ENCODE measurements at places on chromosomes 6 and 20. TPM values are rescaled to one million over a fixed set of nuclear protein-coding genes. Genes with fewer than 3 reads are reported as not detected.

DNA sequence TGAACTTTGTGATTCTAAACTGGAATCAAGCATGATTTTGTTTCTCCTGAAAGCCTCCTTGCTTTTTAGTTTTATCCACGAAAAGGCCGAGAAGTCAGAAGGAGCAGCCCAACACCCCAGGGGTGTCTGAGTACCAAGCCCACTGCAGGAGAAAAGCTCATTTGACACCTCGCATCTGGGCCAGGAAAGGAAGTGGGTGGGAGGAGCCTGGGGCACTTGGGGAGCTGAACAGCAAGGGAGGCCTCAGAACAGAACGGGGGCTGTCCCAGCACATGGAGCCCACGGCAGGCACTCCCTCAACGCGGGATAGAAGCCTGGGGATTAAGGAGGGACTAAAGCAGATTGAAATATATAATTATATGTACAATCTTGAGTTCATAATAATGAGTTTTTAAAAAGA lies 6.6 kb downstream of the KIF25 start:
- no peak for DNase-seq

Gene NR2E1
- total RNA-seq: not detected

Gene GJA10
- total RNA-seq: not detected

- DNase-seq: no peak
Observed at GRCh38 chr20:57475388-57476083, 49.4 kb downstream of the CTCFL start.

Gene EPHA7
- 0.31 TPM for total RNA-seq

Gene CGA
- not detected for total RNA-seq

Gene VNN1
- total RNA-seq: 1.4 TPM

GRCh38 chr6:17336425-17336824 lies 55.3 kb downstream of the RBM24 start:
- DNase-seq: no peak

- DNase-seq: no peak
Observed at GRCh38 chr6:4957521-4958231, 46.2 kb downstream of the RPP40 start.

- DNase-seq: no peak
Observed at GRCh38 chr6:43933148-43933885, 163.3 kb downstream of the VEGFA start.

DNA sequence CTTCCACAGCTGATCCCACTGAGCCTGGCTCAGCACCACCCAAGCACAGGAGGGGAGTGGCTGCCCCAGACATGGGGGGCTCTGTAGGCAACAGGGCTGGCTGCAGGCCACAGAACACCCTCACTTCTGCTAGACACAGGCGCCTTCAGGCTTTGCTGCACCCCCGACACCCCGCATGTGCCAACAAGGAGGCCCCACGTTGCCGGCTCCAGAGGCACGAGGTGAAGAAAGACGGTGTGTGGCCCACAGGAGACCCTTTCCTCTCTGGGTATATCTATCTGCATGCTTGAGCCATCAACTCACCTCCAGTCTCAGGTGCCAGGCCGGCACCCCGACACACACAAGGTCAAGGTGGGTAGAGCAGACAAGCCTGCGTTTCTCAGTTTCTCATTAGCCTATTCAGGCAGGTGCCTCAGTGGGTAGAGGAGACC lies 158.3 kb downstream of the DLL1 start:
- DNase-seq: no peak

Gene ARHGAP40
- not detected for total RNA-seq

- DNase-seq: no peak
Observed at GRCh38 chr6:2970034-2970685, 1.2 kb downstream of the SERPINB6 start.

DNA sequence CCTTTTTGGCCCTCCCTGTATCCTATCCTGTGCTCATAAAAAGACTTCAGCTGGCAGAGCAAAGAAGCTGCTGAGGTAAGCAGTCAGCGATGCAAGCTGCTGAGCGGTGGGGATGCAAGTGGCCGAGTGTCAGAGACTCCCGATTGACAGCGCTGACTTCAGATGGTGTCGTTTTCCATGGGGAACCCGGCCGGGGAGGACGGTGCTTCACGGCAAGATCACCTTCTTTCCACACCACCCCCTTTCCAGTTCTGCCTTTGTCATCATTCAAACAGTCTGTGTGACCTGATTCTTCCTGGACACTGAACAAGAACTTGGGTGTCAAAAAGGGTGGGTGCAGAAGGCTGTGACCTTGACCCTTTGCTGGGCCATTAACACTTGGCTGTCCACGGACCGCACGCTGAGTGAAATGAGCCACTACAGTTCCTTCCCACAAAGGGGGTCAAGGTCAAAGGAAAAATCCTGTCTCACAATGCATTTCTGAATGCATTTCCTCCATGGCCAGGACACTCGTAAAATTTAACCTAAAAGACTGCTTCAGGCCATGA lies 52.9 kb upstream of the UNC93A start:
- DNase-seq: no peak

Gene ERVFRD-1
- not detected for total RNA-seq

GRCh38 chr6:99151634-99152346 lies 197.7 kb downstream of the FAXC start:
- DNase-seq: no peak

DNA sequence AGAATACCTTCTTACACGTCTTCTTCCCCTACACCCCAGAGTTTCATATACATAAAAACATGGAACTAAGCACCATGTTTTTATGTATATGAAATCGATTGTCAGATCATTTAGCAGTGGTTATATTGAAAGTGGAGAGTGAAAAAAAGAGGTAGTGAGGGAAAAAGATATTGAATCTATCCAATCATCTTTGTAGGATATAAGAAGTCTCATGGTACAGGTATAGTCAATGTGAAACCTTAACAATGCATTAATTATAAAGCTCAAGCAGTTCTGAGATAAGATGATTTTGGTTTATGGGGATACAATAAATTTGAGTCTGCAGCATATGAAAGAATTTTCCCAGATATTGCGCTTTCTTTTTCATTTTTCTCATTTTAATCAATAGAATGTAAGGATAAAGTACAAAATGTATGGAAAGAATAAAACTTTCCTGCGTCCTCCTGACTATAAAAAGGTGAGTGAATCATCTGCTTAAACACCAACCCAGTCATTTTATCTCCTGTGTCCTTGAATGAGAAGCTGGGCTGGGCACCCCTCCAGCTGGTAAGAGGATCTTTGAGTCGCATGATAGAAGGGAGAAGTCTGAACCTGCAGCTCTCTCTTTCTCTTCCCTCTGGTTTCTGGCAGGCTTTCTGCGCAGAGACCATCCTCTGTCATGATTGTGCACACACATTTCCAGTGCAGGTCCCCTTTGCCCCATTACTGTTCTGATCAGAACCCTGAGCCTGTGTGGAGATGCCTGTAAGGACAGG lies 28.1 kb upstream of the AKIRIN2 start:
- DNase-seq: no peak

Gene NKX2-2
- not detected for total RNA-seq

Gene RPP21
- total RNA-seq: 29.7 TPM

Gene BEND3
- total RNA-seq: 3.8 TPM

Gene ADGRF1
- total RNA-seq: 29.6 TPM

DNA sequence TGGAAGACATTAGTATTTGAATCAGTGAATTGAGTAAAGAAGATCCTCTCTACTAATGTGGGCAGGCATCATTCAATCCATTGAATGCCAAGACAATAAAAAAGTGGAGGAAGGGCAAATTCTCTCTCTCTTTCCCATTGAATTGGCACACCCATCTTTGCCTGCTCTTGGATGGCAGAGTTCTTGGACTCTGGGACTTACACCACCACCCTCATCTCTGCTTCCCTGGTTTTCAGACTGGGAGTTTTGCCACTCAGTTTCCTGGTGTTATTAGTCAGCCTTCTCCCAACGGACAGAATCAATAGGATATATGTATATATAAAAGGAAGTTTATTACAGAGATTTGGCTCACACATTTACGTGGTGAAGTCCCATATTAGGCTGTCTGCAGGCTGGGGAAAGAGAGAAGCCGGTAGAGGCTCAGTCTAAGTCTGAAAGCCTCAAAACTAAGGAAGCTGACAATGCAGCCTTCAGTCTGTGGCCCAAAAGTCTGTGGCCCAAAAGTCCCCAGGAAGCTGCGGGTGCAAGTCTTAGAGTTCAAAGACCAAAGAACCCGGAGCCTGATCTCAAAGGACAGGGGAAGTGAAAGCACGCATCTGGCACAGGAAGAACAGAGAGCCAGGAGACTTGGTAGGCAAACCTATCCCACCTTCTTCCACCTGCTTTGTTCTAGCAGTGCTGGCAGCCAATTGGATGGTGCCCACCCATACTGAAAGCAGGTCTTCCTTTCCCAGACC lies 64.4 kb downstream of the SMPDL3A start:
- no peak for DNase-seq

GRCh38 chr6:11653028-11653583 lies 115.6 kb downstream of the TMEM170B start:
- no peak for DNase-seq

Gene KPNA5
- total RNA-seq: 10.2 TPM

GRCh38 chr6:36533321-36533720 lies 14.0 kb downstream of the STK38 start:
- DNase-seq: no peak

GRCh38 chr20:50510706-50511542 lies 741 bp downstream of the PTPN1 start:
- peak; percentile 79 for DNase-seq

Gene HACE1
- total RNA-seq: 12.9 TPM

GRCh38 chr6:148440877-148441453 lies 98.3 kb downstream of the SASH1 start:
- peak; percentile 58 for DNase-seq

DNA sequence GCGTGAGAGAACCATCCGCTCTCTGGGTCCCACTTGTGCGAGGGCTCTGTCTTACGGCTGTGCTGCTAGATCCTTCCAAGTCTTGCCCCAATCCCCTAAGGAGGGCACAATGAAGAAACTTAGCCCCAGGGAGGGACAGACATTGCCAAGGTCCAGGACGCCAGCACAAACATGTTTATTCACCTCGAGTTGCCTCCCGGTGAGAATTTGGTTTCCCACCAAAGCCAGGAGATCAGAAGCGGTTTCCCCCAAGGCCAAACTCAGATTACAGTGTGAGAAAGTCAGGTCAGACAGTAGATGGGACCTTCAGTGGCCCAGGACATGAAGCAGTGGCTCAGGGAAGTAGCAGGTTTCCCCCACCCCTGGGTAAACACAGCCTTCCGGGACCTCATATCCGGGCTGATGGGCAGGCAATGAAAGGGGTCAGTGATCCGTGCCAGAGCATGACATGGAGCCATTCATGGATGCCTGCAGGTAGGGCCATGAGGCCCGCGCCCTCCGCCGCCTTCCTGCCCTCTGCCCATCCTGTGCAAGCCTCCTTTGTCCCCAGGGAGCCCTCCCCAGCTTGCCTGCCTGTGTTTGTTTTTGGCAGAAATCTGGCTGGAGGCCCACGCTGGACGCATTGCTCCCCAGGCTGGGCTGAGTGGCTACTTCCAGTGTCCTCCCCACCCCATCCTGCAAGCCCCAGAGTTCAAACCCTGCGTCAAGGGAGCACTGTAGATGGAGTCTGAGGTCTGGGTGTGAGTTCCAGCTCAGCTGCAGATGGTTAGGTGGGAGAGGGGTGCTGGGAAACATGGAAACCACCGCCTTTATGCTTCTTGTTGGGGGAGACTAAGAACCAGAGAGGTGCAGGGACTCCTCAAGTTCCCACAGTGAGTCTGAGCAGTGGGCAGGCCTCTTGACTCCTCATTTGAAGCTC lies 2.0 kb downstream of the BPIFB2 start:
- no peak for DNase-seq

DNA sequence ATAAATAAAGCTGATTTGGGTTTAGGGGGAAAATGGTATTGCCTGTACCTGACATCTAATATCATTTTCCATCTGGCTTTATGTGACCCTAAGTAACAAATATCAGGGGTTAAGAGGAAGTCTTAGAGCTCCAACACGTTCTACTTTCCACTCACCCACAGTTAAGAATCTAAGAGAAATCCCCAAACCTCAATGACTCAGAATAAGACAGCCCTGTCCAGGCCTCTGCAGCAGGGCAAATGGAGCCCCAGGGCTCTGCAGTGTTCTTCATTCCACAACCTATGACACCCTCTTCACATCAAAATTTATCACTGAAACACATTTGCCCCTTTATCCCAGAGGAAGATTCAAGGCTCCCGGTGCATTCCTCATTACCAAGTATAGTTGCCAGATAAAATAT lies 20.3 kb upstream of the TENT5A start:
- no peak for DNase-seq

- no peak for DNase-seq
Observed at GRCh38 chr6:165929607-165930006, 238.0 kb downstream of the TBXT start.

GRCh38 chr6:31750411-31751022 lies 10.7 kb downstream of the MSH5 start:
- DNase-seq: no peak

Gene ZSCAN31
- total RNA-seq: 30.8 TPM

DNA sequence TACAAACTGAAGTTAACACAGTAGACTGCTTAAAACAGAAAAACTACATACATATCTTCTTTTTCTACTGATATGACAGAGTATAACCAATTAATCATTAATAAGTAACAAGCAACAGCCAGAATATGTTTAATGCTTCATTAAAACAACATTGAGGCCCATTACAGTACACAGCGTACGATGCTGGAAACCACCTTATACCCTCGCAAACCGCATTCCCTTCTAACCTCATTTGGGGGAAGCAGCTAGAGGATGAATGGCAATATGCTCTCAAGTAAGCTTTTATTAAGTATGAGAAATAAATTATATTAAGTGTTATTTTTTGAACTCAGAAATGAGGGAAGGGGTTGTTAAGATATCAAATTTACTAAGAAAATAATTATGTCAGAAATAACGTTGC lies 142.4 kb downstream of the GMDS start:
- no peak for DNase-seq

GRCh38 chr6:32177183-32177787 lies 920 bp upstream of the RNF5 start:
- no peak for DNase-seq

DNA sequence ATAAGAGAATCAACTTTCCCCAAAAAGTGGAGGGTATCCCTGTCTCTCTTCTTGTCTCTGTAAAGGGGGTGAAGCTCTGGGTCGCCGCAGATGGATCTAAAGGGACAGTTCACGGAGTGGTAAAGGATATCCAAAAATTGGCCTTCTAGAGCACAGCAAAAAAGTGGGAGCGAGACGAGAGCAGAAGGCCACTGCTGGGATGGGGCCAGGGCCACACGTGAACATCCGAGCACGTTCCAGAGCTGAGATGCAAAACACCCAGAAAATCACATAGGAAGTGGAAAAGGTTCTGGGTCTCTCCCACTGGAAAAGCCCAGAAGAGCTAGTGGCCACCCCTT lies 837 bp downstream of the TRAM2 start:
- DNase-seq: no peak

DNA sequence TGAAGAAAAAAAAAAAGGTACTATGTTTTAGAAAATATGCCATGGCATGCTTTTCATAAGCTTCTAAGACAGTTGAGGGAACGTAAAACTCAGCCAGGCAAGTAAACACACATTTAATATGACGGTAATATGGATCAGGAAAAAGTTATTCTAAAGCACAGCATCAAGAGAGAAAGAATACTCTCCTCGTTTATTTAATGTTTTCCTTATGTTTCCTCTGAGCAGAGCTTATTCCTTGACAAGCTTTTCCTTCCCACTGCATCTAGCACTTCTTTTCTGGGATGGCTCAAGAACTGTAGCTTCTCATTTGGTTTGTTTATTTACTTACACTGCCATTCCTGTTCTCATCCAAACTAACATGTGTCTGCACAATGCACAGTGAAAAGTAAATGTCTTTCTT lies 2.7 kb upstream of the RSPO3 start:
- no peak for DNase-seq
